ENCODE measurements at places on chromosomes 4 and X.

- DNase-seq: no peak
Measured at GRCh38 chr4:187108845-187109244, 385.2 kb upstream of the FAT1 start.

- DNase-seq: no peak
Measured at GRCh38 chr4:166195101-166195500, 322.1 kb downstream of the TLL1 start.

DNA sequence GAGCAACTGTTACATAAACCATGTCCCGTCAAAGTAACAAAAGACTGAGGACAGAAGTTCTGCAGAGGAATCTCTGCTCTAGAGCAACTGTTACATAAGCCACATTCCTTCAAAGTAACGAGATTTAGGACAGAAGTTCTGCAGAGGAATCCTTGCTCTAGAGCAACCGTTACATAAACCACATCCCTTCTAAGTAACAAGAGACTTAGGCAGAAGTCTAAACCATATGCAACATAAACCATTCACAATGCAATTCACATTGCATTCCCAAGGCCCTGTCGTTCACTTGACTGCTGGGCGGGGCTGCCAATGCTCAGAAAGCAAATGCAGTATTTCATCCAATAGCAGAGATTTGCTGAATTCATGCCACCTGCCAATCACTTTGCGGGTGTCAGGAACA is 124.4 kb upstream of the PUDP start:
- no peak for DNase-seq

DNA sequence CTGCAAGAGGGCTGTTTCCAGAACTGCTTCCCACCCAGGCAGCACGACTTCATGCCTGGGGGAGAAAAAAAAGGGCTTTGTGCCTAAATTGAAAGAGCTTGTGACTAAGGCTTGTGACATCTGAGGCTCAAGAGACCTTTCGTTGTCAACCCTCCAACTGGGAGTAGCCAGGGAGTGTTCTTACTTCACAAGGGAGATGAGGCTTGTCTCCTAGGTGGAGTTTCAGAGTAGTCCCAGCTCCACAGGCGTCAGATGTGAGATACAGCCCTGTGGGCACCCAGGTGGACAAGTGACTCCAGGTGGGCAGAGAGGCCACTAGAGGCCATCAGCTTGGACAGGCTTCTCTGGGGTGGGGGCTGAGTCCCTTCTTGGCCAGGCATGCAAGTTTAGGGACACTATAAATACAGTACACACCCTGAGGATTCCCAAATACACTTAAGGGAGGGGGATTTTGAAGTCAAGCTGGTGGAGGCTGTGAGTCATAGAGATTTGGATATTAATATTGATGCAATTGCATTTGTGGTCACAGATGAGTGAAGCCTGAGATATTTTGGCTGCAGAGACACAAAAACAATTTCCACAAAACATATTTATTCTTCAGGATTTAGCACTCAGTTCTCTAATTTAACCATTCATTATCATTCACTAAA is 40.1 kb upstream of the SETD7 start:
- DNase-seq: no peak

DNA sequence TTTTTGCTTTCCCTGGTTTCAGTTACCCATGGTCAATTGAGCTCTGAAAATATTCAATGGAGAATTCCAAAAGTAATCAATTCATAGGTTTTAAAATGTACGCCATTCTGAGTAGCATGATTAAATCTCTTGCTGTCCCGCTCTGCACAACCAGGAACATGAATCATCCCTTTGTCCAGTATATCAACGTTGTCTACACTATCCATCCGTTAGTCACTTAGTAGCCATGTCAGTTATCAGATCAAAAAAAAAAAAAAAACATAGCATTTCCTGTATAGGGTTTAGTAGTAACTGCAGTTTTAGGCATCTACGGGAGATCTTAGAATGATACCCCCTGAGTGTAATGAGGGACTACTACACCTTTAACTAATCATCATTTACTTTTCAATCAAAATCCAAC is 15.1 kb downstream of the LAMP2 start:
- DNase-seq: no peak

- no peak for DNase-seq
Measured at GRCh38 chr4:63618883-63619718, 790.1 kb downstream of the TECRL start.

GRCh38 chr4:1554876-1555265 is 129.2 kb downstream of the FAM53A start:
- no peak for DNase-seq

- peak; percentile 47 for DNase-seq
Measured at GRCh38 chr4:140095694-140096482, 58.1 kb downstream of the MAML3 start.

DNA sequence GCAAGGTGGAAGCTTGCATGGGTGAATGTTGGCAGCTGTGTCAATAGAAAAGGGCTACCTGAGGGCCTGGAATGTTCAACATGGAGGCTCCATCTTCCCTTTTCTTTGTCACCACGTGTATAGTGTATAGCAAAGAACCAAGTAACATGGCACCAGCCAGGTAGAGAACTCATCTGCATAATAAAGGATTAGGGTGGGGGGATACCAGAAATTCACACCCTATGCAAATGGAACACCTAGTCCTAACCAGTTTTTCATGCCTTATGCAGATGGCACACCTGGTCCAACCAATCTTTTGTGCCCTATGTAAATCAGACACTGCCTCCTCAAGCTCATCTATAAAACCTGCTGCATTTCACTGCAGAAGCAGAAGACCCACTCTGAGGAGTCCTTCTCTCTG is 169.6 kb upstream of the GLRA2 start:
- no peak for DNase-seq

GRCh38 chrX:499870-500364 is 113.2 kb upstream of the PPP2R3B start:
- DNase-seq: no peak
